ENCODE measurements at places on chromosomes 6 and 20.

- no peak for DNase-seq
These were observed 45.8 kb downstream of the RGS17 start for GRCh38 chr6:153085239-153085638.

GRCh38 chr6:135411339-135411738, 86.2 kb downstream of the AHI1 start:
- DNase-seq, result no peak

DNA sequence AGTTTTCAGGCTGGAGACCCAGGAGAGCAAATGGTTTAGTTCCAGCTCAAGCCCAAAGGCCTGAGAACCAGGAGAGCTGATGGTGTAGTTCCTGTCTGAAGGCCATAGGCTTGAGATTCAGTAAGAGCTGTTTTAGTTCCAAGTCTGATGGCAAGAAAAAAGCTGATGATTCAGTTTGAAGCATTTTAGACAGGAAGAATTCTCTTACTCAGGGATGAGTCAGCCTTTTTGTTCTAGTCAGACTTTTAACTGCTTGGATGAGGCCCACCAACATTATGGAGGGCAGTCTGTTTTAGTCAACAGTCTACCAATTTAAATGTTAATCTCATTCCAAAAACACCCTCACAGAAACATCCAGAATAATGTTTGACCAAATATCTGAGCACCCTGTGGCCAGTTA, 2.5 kb downstream of the ZSCAN26 start:
- no peak for DNase-seq

GRCh38 chr6:37675606-37676005, 22.1 kb downstream of the MDGA1 start:
- no peak for DNase-seq

GRCh38 chr6:167832497-167833395, 6.0 kb downstream of the AFDN start:
- no peak for DNase-seq

- no peak for DNase-seq
These were observed 104.0 kb downstream of the COL12A1 start for GRCh38 chr6:75101896-75102295.

GRCh38 chr6:127538750-127539264, 19.7 kb upstream of the MTCL3 start:
- no peak for DNase-seq

- DNase-seq, result no peak
These were observed 219.8 kb upstream of the AGPAT4 start for GRCh38 chr6:161493576-161494118.

- DNase-seq, result no peak
These were observed 38.3 kb downstream of the ADGRG6 start for GRCh38 chr6:142339968-142340658.
